ENCODE measurements at places on chromosomes 7 and 10. TPM values are rescaled to one million over a fixed set of nuclear protein-coding genes. Genes with fewer than 3 reads are reported as not detected.

GSDME gene
- total RNA-seq, result 63.7 TPM

HOXA7 gene
- total RNA-seq, result not detected

DNA sequence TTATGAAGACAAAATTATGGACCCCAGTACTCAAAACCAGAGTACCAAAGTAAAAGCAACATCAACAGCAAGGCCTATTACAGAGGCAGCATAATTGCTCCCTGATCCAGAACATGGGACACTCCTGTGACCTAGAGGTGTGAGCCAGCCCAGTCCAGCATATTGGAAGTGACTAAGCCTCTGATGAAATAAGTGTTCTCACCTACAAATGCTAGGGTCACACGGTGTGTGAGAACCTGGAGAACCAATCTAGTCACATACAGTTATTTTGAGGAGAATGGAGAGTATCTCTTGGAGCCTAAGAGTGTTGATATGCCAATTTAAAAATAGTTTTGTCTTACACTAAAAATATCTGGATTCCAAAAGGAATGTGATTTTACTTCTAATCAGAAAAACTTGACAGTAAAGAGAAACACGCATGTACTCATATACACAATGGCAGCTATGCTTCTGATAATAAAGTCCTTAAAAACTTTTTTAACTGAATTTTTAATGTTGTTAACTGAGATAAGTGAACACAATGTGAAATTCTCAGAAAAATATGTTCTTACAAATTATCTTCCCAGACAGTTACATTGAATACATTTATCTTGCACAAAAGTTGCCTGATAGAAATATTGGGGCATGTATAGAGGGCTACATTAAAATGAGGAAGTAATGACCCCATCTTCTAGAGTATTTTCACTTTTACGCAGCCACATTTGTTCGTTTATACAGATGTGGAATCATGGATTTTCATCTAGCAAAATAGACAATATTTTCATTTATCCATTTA, 56.8 kb upstream of the CD36 start:
- DNase-seq, result peak; percentile 88

GRCh38 chr7:4792537-4793126, 17.2 kb downstream of the AP5Z1 start:
- no peak for DNase-seq

- DNase-seq, result no peak
Observed at GRCh38 chr7:149367418-149368180, 93.3 kb downstream of the ZNF777 start.

DNA sequence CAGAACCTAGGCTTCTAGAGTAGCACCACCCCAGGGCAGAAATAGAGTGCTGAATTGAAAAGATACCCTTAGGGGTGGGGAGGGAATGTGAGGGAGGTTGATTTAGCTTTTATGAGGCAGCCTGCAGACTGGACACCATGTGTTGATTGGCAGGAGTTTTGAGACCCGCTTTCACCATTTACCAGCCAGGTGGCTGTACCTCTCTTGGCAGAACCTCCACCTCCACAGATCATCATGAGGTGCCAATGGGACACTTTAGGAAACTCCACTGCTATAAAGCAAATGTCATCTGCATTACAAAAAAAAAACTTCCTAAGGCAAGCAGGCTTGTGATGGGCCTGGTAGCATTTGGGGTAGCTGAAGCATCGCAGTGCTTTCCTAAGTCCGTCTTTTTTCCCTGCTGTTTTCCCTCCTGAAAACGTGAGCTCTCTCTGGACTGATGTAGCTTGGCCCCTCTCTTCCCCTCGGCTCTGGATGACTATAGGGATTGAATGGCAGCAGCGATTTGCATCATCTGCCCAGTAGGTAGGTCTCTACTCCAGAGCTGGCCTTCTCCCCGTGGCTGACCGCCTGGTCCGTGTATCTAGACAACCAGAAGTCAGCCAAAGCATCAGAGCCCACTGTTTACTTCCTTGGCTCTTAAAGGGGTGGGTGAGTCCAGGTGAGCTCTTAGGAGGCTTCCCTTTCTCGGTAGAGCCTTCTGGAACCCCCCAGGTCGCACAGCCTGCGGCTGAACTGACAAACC, 1.3 kb downstream of the PCBD1 start:
- no peak for DNase-seq

DNA sequence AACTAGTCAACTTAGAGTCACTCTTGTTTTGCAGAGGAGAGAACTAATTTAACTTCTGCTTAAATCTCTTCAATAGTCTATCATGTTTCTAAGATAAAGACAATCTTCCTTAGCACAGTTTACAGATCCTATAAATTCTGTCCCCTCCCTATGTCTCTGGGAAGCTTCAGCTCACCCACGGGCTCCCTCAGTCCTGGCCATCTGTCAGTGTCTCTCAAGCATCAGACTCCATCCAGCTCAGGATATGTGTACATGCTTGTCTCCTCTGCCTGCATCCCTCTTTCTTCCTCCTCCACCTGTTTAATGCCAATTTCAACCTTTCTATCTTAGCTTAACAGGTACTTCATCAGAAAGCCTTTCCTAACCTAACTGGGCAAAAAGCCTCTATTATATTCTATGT, 177.1 kb upstream of the PTER start:
- no peak for DNase-seq

GRCh38 chr7:43302773-43303460, 190.5 kb downstream of the HECW1 start:
- DNase-seq, result no peak

DNA sequence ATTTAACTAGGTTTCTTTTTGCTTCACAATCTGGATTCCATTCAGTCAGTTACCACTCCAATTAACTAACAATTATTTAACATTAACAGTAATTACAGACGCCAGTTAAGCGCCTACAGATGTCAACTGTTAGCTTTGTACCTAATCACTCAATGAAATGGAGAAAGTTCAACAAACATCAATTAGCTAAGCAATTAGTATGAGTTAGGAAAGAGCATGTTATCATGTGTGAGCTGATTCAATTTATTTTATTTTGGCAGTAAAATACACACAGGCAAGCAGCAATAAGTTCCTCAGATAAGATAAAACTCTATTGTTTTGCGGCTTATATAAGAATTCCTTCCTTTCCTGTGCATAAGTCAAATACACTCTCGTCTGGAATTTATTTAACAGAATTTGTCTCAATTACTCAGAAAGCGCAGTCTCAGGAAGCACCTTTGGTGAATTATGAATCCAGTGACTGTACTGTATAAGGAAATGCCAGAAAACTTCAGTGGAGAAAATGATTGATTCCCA, 427.1 kb upstream of the GALNT17 start:
- DNase-seq, result no peak

DNA sequence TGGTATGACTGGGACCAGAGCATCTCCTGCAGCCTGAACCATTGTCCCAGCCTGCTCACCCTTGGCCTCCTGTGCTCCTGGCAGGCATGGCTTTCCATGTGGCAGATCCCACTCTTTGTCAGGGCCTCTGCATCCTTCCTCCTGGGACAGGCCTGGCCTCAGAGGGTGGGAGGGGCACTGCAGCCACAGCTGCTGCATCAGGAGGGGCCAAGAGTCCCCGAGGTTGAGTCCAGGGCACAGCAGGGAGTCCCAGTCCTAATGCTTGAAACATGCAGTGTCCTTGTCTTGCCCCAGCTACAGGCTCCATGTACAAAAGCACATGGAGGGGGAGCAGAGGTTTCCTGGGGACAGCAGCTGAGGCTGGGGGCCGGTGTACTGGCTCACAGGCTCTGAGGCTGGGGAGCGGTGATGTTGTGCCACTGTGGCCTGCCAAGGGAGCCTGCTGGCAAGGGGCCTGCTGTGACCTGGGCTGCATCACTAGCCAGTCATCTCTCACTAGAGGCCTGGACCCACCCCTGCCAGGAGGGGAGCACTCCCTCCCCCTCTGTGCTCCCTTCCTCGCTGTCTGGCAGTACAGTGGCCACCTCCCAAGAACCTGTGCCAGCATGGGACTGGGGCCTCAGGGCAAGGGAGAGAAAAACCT, 144.8 kb downstream of the ZNF248 start:
- DNase-seq, result no peak

GRCh38 chr10:79266543-79267312, 80.5 kb upstream of the PPIF start:
- DNase-seq, result peak; percentile 84

DNA sequence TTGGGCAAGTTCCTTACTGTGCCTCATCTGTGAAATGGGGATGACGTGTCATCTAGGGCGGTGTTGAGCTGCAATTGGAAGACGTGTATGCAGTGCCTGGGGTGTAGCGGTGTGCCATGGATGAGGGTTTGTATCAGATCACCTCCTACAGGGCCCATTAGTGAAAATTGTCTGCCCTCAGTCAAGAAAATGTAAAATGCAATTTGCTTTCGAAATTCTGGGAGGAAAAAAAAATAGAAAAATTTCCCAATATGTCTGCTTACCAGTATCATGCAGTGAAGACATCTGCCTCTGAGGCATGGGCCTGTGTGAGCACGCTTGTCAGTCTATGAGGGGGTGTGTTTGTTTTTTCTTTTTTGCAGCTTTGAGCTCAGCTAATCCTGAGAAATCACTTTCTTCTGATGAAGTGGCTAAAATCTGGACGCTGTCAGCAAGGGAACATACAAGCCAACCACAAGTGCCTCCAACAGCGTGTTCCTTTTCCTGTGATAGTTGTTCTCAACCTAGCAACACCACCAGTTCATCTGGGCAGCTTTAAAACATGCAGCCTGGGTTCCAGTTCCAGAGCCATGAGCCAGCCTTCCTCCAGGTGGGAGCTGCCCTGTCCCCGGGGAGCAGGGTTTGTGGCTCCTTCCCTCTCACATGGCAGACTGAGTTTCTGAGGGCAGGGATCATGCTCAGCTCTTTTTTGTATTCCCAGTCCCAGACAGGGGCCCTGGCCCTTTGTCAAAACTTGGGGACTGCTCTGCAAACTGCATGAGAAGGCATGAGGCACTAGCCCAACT, 10.3 kb downstream of the FAM241B start:
- peak; percentile 85 for DNase-seq

- DNase-seq, result no peak
Observed at GRCh38 chr10:101329341-101330032, 24.5 kb upstream of the BTRC start.

- DNase-seq, result no peak
Observed at GRCh38 chr7:104928721-104929400, 85.1 kb upstream of the KMT2E start.

GRCh38 chr10:68296843-68297663, 34.8 kb upstream of the HNRNPH3 start:
- no peak for DNase-seq

- DNase-seq, result no peak
Observed at GRCh38 chr7:92615861-92616260, 25.7 kb upstream of the FAM133B start.

- DNase-seq, result no peak
Observed at GRCh38 chr10:131856441-131857094, 44.2 kb upstream of the PPP2R2D start.

DNA sequence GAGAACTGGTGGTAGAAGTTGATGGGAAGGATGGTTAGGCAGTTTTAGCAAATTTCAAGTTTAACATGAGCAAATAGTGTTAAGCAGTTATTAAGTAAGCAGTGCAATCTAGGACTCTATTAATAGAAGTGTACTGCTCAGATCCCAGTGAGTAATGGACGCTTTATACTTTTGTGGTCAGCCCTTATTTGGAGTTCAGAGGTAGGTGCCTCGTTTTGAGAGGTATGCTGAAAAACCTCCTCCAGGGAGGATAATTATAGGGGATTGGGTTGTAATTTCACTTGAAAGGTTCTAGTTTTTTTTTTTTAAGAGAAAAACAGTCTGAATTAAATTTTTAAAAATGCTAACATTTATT, 33.5 kb upstream of the CCDC7 start:
- peak; percentile 86 for DNase-seq

DNA sequence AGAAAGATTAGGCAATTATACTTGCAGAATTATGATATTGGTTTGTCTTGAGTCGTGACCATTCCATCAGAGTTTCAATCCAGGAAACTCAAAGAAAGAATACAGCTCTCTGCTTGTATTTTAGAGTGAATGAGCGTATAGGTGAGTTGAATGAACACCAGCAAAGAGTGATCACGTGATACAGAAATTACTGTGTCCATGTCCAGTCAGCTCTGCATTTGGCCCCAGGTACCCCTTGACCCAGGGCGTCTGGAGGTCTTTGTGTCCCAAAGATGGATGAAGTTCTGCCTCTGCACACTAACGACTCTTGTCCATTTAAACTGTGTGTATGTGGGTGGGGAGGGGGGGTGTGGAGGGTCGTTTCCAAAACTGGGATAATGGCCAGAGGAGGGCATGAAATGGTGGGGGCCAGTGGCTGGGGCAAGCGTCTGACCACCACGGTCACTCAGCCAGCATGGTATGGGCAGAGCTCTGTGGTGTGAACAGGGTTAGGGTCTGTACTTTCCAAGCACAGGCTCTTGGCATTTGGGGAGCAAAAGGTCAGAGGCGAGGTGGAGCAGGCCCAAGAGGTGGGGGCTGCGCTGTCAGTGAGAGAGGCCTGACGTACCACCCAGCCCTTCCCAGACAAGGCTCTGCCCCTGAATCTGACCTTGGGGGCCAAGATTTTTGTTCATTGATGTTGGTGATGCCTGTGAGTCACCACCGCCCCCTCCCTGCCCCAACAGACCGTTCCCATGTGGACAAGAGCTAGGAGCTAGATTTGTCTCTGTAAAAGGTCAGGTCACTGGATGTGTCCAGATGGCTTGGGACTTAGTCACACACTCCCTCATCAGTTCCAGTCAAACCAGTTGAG, 1.4 kb downstream of the PTPRE start:
- peak; percentile 43 for DNase-seq

- DNase-seq, result no peak
Observed at GRCh38 chr10:128280271-128280670, 154.0 kb upstream of the MKI67 start.

DNA sequence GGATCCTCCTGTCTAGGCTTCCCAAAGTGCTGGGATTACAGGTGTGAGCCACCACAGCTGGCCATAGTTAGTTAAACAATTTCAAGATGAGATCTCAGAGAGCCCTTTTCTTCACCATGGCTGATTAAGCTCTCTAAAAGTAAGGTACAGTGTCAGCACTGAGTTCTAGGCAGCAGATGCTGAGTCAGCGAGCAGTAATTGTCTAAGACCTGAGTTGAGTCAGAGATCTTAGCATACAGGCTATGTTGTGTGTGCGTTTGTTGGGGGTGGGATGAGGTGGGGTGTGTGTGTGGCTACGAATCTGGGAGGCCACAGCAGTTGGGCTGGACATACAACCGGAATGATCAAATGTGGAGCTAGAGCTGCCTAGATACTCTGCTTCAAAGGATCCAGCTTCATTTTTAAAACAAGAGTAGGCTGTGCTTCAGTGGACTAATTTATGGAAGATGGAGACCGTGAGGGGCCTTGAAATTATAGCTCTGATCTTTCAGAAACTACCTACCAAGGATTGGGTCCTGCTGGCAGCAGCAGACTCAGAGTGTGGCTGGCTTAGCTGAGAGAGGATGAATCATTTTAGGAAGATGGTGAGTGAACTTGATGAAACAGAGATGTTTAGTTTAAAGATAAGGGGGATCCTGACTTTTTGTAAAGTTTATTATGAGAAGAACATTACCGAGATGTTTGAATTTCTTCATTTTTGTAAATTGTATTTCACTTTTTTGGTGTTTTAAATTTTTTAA, 17.5 kb upstream of the MTPN start:
- DNase-seq, result peak; percentile 67

GRCh38 chr10:103053659-103054581, 135.8 kb downstream of the CNNM2 start:
- peak; percentile 40 for DNase-seq
